ENCODE measurements at places on chromosomes 16 and 17.

DNA sequence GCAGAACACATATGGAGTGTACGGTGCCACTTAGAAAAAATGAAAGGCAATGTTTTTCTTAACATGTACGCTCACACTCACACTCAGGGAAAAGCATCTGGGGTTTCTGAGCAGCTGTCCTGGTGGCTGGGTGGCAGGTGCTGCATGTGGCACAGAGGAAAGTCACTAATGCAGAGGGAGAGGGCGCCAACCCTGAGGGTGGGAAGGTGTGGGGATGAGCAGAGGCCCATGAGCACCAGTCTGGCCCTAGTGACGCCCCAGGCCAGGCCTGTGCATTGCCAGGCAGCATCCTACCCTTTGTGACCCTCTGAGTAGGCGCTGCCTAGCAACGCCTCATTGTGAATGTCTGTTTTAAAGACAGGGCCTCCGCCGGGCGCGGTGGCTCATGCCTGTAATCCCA lies 19.1 kb upstream of the LCMT1 start:
- no peak for DNase-seq

DNA sequence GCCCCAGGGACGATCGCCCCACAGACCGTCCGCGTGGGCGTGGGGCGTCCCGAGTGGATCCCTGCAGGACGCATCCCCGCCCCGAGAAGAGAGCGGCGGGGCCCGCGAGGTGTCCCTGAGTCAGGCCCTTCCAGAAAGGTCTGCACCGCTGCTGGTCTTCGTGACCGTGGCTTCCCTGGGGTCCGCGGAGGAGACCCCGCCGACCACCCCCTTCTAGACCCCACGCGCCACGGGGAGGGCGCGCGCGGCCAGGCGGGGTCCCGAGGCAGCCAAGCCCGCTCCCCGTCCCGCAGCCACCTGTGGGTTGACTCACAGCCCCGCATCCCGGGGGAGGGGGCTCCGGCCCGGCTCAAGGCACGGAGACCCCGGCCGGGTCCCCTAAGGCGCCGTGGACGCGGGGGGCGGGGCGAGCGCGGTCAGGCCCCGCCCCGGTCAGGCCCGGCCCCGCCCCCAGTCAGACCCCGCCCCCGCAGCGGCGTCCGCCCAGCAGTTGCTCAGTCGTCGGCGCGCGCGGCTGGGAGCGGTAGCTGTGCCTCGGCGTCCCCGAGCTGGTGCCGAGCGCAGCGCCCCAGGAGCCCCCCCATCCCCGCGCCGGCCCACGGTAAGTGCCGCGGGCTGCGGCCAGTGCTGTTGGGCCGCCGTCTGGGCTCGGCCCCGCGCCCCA lies at the start of gene BAIAP3:
BAIAP3 (plus strand) TSS at position 497 of the 664 bp plus-strand sequence. CDS start 4,905 bp downstream, outside the sequence.
- DNase-seq: peak; percentile 72

- DNase-seq: peak; percentile 55
These were observed 5.5 kb downstream of the TMEM204 start for GRCh38 chr16:1538804-1539520.

GRCh38 chr16:65308506-65308905 lies 186.6 kb upstream of the CDH11 start:
- DNase-seq: no peak

GRCh38 chr17:21194226-21194625 lies 19.7 kb downstream of the TMEM11 start:
- peak; percentile 60 for DNase-seq

- no peak for DNase-seq
These were observed 59.1 kb downstream of the PRMT7 start for GRCh38 chr16:68369697-68370580.

DNA sequence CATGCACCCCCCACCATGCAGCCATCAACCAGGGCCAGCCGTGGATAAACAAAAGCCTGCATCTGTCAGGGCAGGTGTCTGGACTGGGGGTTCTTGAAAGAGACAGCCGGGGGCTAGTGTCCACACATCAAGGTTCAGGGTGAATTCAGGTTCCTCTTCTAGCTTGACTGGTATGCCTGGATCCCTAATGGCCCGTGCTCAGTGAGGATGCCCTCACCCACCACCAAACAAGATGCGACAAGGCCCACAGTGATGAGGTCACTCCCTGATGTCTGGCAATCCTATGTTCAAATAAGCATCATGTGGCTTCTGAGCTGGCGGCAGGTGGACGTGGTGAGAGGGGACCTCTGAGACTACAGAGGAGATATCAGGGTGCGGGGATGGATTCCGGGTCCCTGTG lies 64.6 kb downstream of the GOSR1 start:
- DNase-seq: no peak

GRCh38 chr16:9138731-9139501 lies 47.5 kb downstream of the HAPSTR1 start:
- DNase-seq: peak; percentile 80

DNA sequence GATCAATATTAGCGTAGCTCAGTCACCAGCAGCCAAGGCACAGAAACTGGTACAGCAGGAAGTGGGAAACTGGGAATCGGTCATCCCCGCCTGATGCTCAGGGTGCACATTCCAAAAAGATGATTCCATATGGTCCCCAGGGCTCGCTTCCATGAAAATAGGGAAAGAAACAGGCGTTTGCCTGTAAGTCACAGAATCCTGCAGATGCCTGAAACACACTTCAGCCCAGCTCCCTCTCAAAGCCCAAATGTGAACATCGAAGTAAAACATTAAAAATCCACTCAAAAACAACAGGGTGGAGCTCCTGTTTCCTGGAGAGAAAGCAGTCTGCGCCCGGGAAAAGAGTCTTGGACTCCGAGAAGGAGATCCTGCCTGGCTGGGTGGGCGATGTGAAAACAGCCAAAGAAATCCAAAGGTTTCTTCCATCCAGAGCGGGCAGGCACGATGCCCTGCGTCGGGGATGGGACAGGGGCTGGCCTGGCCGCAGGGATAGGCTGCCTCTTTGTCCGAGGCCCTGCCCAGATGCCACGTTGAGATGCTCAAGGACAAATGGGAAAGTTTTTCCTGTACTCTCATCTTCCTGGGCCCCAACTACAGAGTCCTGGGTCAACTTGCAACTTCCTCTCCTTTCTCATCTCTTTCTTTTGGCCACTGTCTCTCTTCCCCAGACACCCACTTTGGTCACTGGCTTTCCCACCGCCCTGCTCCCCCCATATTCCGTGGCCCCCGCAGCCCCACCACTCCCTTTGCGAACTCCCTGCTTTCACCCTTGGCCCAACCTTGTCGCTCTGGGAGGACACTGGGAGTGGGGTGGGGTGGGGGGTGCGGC lies 743 bp downstream of the WIPI1 start:
- DNase-seq: peak; percentile 81

DNA sequence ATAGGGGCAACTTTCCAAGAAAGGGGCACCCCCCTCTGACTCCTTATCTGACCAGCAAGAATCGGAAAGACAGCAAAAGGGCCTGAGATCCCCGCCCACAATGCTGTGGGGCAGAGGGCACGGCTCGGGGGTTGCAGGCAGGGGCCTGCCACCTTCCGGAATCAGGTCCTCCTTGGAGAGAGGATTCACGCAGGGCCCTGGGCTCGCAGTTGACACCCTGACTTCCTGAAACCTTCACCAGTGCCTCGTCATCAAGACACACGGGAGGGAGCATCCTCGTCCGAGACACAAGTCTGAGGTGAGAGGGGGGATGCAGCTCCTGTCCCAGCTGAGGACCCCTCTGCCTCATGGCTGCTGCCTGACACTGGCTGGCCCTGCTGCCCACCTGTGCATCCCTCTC lies 81.2 kb downstream of the LMF1 start:
- DNase-seq: peak; percentile 31

GRCh38 chr17:76805319-76805718 lies 62.9 kb upstream of the MGAT5B start:
- DNase-seq: no peak

- peak; percentile 48 for DNase-seq
These were observed 1.7 kb upstream of the NLRC3 start for GRCh38 chr16:3578610-3579551.

DNA sequence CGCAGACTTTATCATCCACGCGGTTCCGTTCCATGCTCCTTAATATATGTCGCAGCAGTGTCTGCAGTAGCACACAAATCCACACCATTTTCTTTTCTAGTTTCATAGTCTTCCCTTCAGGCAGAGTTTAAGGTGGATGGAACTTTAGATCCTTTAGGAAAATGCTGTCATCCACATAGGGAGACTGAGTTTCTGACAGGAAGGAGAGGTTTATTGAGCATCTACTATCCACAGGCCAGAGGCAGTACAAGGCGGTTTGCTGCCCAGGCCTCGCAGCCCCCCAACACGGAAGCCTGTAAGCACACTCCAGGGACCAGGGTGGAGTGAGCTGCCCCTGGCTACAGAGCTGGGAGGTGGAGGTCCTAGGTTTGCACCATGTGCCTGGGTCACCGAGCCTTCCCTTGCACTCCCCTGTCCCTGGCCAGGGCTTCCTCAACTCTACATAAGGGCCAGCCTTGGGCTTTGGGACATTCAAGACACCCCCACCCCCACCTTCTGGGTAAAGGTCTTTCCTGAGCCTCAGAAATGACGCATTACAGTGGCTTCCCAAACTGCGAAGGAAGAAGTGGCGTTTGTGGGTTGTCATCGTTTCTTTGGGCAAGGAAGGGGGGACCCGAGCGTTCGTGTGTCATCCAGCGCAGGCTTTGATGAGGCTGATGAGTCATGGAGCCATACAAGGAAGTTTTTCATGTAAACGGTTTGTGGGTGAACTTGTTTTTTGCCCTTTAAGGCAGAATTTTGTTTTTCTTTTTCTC lies 146.5 kb upstream of the PLCG2 start:
- no peak for DNase-seq

DNA sequence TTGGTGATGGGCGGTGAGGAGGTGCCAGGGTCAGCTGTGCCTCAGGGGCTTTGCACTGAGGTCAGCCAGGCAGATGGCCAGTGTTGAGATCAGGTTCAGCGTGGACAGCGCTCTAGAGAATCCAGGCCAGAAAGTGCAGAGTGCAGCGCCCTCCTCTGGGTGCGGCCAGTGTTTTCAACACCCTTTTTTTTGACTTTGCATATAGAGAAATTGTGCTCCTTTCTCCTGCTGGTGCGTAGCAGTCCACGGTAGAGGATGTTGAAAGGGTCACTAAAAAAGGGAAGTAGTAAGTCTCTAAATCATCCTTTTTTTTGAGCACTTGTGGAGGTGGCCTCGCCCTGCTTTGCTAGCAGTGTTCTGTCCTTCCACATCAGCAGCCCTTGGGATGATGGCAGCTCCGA lies 53.9 kb downstream of the BANP start:
- DNase-seq: no peak

DNA sequence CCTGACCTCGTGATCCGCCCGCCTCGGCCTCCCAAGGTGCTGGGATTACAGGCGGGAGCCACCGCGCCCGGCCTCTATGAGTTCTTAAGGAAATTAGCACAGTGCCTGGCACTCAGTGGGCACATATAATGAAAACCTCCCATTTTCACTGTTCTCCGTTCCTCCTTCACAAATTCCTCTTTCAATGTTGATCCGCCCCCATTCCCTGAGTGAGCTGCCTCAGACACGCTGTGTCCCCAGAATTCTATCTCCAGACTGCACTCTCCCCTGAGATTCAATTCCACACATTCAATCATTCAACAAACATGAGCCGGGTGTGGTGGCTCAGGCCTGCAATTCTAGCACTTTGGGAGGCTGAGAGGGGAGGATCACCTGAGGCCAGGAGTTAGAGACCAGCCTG lies 7.0 kb downstream of the P2RX1 start:
- no peak for DNase-seq

GRCh38 chr17:64788286-64789060 lies 126.4 kb upstream of the SMURF2 start:
- no peak for DNase-seq

GRCh38 chr17:17892731-17893130 lies 55.9 kb upstream of the SREBF1 start:
- no peak for DNase-seq

DNA sequence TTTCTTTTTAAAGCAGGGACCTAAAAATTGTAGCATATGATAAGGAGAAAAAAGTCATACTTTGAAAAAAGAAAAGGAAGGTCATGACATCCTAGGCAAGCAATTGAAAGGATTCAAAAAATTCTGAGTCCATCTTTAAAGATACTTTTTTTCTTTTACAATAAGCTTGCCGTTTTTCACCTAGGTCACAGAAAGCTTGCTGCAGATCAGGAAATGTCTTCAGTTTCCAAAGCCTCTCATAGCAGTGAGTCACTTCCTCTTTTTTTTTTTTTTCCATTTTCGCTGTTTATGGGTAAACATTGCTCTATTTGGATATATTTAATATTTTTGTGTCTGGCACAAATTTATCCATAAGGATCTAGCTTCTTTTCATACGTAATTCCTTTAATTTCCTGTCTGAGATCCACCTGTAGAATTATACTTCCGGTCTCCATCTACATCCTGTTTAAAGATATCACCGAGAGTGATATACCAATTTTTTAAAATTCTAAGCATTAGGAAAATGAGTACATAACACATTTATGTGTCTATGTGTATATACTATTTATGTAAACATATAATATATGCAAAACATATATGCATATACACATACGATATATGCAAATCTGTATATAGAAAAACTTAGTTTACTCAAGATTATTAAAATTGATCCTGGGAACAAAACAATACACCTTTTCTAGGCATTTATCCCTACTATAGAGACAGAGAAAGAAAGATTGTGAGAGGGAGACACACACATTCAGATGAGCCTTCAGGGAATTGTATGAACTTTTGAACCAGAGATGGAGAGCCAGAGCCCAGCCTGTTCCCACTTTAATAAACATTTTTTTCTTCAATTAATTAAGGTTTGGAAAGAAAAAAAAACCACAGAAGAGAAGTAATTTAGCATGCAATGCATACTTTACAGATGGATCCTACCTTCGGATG lies 134.4 kb downstream of the SKAP1 start:
- DNase-seq: no peak

- no peak for DNase-seq
These were observed 29.3 kb upstream of the ST6GALNAC1 start for GRCh38 chr17:76672892-76673291.

DNA sequence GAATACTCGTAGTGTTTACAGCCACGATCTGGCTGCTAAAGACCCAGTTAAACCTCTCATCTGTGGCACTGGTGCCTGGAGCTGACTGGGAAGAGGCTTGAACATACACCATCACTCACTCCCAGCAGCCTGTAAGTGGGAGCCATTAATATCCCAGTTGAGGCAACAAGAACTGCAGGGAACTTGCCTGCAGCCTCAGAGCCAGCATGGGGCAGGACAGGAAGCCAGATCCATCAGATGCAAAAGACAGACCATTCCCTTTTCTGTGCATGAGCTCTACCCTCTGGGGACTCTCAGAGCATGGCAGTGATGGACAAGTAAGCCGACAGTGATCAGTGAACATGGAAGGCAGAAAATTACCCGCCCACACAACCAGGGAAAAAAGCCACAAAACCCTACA lies 91.8 kb downstream of the TMEM132E start:
- no peak for DNase-seq

- DNase-seq: no peak
These were observed 42.2 kb upstream of the CORO6 start for GRCh38 chr17:29664743-29665480.

Data from psoas muscle (tissue), 8 donors.